Activated naive CD4-positive, alpha-beta T cell treated with Interleukin-2 at 50 U/mL for 16 hours (primary cell): ENCODE measurements at places on chromosomes 2 and 18.

DNA sequence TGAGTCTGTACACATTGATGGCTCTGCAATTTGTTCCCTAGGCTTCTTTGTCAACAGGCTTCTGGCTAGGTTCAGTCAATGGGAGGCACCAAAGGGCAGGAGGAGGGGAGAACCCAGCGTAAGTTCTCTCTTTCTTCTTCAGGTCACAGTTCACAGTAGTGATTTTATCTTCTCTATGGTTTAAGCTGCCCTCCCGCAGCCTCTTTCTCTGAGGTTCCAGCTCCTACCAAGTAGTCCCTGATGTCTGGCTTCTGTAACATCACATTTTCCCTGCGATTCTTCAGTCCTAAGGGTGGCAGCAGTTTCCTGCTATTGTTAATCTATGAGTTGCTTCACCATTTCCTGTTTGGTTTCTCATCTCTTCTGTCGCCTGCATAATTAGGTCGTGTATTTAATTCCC is 107.4 kb downstream of the CPO start:
- DNase-seq = peak; percentile 3

- DNase-seq = no peak
These were observed 103.4 kb upstream of the CWC22 start for GRCh38 chr2:180110469-180110868.

DNA sequence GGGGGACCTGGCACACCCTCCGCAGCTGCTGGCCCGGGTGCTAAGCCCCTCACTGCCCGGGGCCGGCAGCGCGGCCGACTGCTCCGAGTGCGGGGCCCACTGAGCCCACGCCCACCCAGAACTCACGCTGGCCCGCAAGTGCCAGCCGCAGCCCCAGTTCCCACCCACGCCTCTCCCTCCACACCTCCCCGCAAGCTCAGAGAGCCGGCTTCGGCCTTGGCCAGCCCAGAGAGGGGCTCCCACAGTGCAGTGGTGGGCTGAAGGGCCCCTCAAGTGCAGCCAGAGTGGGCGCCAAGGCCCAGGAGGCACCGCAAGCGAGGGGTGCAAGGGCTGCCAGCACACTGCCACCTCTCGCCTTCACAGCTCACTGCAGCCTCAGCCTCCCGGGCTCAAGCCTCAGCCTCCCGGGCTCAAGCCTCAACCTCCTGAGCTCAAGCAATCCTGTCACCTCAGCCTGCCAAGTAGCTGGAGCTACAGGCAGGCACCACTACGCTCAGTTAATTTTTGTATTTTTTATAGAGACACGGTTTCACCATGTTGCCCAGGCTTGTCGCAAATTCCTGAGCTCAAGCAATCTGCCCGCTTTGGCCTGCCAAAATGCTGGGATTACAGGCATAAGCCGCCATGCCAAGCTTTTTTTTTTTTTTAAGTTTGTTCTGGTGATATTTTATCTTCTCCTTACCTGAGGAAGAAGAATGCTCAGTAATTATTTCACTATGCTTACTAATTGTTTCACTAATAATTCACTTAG is 71.7 kb upstream of the CDCA7 start:
- DNase-seq = no peak

DNA sequence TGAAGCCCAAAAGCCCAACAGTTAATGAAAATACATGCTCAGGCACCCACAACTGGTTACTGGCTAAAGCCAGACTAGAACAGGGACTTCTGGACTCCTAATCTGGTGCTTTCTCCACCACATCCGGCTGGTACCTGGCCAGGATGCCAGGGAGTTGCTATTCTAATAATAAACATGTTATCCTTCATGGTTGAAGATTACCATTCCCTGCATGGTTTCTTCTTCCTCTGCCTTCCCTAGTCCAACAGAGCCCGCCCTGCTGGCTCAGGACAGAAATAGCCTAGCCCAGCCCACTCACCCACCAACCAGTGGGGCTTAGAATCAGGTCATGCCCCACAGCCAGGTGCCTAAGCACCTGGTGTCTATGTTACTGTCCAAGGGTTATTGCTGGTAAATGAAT is 184.2 kb downstream of the TMEM247 start:
- no peak for DNase-seq

GRCh38 chr2:12417786-12418185 is 298.9 kb upstream of the TRIB2 start:
- DNase-seq = no peak

DNA sequence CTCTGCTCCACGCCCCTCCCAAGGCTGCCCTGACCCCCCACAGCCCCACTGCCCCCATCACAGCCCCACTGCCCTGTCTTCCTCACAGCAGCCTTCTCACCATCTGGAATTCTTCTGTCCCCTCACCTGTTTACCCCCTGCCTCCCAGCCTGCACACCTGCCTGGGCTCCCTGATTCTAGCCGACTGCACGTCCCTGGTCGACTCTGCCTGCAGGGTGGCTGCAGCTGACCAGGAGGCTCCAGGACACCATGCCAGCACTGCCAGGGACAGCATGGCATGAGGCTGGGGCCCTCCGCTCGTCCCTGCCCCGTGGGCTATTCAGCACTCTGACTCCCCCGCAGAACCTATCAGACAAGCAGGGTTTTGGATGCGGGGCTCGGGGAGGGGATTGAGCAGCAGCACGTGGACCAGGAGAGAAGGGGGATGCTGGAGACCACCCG is 254.1 kb downstream of the HDAC4 start:
- no peak for DNase-seq

GRCh38 chr2:241187101-241187917 is 1.2 kb upstream of the ANO7 start:
- DNase-seq = no peak

- DNase-seq = no peak
These were observed 585.0 kb upstream of the LRATD1 start for GRCh38 chr2:14047491-14047890.

DNA sequence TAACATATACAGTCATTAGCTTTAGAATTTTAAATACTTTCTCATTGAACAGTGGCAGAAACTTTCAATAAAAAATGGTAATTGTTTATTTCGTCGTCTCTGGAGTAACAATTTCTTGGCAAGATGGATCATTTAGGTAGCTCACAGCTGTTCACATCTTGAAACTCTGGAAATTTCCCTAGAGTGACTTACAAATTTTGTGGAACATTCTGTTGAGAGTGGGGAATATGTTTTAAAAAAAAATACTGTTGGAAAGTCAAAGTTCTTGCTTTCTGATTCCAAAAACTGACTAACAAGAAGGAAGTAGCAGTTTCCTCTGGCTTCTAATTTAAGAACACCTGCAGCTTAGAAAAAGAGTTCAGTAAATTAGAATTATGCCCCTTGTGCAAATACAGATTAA is 11.2 kb upstream of the CALCRL start:
- no peak for DNase-seq

- DNase-seq = no peak
These were observed 30.6 kb downstream of the PTGR3 start for GRCh38 chr18:75178376-75178775.

DNA sequence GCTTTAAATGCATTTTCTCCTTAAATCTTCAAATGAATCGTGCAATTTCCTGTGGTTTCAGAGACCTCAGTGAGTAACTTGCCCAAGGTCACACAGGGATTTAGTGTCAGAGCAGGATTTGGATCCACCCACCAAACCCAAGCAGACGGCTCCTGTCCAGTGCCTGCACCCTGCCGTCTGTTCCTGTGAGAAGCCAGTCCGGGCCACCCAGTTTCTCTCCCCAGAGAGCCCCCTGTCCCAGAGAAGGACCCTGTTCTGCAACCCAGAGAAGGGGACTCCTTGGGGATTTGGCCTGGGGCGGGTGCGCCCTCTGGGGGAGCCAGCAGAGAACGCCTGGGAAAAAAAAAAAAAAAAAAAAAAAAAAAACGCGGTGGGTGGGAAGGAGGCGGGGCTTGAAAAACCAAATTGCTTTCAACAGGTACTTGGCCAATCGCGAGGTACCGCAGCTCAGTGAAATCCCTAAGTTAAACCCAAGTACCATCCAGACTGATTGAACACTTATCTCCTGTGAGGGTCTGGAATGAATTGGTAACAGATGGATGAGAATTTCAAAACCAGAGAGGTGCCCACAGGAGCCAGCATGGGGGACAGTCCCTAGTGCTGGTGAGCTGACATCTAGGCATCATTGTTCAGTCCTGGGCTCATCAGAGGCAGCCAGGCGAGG is 30.9 kb upstream of the REEP1 start:
- peak; percentile 40 for DNase-seq

GRCh38 chr18:34880882-34881834 is 160.1 kb upstream of the MAPRE2 start:
- no peak for DNase-seq

DNA sequence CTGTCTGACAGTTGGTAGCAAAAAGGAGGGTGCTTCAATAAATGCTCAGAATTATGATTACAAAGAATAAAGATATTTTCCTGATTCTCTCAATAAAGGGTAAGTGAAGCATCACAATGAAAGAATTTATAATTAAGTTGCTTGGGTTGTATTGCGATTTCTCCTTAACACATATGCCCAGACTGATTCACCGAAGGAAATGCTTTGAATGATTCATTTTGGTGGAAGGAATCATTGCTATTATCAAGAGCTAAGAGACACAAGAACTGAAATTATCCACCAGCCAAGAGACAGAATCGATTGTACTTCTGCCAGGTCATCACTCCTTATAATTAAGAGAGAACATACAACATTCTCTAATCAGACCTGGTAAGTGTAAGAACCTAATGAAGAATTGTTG is 301.4 kb downstream of the NR4A2 start:
- no peak for DNase-seq

- no peak for DNase-seq
These were observed 461.6 kb downstream of the BCL11A start for GRCh38 chr2:60091894-60092293.

DNA sequence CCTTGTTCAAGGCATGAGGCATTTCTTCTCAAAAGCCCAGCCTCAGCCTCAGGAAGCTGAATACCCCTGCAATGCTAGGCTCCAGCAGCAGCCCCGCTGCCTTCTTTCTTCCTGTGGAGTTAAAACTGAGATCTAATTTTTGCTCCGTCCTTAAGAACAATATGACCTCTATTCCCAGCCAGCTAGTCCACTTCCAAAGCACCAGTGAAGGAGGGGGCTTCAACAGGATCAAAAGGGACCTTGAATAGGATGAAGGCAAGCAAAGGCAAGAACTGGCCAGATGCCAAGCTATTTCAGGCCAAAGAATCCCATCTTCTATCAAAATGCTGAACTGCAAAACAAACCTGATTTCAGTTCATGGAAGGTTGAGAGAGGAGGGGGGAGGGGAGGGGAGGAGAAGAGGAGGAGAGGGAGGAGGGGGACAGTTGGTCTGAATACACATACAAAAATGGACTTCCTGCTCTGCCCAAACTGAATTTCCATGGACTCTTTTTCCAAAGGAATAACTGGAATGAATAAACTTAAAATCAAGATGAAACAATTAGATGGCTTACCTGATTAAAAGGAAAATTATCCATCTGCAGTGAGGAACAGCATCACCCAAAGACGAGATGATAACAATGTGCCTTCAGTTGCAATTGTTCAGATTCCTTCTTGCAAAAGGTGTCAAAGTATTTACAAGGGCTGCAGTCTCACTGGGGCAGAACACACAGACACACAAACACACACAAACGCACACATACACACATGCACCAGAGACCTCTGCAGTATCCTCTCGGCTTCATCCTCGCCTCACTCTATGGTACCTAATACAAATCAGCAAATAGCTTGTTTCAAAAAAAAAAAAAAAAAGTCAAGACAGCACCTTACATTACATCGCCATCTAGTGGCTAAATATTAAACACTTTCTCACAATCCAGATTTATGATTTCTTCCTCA is at the start of gene SCN1A:
TSS of gene SCN1A (minus strand) at position 804 of the 939 bp plus-strand sequence. CDS start 54,399 bp downstream, outside the sequence.
- DNase-seq = no peak

DNA sequence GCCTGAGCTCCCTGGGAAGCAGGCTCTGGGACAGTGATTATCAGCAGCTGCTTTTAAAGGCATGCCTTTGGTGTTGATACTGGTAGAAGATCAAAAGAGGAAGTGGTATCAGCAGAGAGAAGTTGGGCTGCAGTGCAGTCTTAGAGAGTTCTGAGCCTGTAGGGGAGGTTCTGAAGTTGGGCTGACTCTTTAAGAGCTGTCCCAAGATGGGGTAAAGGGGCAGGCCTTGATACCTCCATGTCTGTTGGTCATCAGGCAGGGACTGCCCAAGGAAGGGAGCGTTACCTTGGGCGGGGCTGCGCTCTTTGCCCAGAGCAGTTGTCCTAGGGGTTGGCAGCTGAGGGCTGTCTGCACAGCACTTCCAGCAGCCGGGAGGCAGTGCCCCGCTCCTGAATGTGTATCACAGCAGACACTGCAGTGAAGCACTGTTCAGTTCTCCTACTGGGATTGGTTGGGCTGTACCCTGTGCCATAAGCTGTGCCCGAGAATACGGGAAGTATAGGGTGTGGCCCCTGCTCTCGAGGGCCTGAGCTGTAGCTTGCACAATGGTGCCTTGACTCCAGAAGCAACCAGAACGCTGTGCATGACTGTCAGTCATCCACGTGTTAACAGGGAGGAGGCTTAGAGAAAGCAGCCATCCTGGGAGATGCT is 177.0 kb downstream of the CTIF start:
- DNase-seq = no peak

GRCh38 chr18:46481847-46482245 is 175.2 kb downstream of the LOXHD1 start:
- DNase-seq = no peak

DNA sequence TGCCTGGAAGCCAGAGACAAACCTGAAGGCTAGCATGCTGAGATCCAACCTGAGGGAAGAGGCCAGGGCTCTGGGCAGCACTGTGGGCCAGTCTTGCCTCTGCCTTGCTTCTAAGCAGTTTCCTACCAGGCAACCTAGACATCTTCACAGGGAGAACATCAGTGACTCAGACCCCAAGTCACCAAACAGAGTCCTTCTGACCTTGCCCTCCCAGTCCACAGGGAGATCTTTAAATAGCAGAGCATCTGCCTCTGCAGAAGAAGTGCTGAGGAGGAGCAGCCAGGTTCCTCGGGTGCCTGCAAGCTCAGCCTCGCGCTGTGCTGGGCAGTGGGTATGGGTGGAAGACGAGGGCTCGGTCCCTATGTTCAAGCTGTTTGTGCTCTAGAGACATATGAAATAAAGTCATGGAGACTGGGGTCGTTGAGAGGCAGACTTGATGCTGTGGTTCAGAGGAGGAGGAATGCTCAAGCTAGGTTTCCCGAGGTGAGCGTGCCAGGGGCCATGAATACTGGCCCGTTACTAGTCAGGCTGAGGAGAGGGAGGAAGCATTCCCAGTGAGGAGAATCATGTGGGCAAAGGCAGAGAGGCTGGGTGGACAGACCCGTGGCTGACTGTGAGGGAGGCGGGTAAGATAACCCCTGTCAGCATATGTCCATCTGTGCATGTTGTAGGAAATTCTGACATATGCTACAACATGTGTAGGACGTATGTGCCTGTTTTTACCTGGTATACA is 66.5 kb downstream of the BOLA3 start:
- no peak for DNase-seq

DNA sequence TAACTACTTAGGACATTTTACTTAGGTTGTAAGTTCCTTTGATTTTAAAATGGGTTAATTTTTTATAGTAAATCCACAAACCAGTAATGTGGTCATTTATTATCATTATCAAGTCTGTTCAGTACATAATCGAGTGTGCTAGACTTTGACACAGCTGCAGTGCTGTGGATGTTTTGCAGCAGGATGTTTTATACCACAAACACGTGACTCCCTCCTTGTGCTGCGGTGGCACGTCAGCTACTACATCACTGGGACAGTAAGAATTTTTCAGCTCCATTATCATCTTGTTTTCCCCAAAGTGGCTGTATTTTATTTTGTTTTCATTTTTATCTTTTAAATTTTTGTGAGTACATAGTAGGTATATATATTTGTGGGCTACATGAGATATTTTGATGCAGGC is 70.0 kb downstream of the ATP9B start:
- no peak for DNase-seq

GRCh38 chr2:25470806-25471205 is 129.1 kb upstream of the DNMT3A start:
- DNase-seq = no peak
